ENCODE measurements at places on chromosomes 11 and 22. TPM values are rescaled to one million over a fixed set of nuclear protein-coding genes. Genes with fewer than 3 reads are reported as not detected.
A peak's percentile ranks its signal among the peaks of the same experiment; 100 is the strongest.

DNA sequence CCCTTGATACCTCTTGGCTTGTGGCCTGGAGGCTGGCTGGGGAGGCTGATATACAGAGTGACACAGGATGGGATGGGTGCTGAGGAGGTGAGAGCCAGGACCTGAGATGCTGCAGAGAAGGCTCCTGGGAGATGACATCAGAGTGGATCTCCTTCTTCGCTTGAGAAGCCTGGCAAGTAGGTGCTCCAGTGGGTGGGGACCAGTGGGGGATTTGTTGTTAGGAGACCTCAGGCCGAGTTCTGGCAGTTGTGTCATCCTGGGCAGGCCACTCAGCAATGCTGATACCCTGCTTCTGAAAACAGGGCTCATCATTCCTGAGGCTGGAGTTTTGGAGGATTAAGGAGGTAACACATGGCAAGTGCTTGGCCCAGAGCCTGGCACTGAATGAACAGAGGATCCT, 1.9 kb upstream of the NDUFV1 start:
- H3K36me3 ChIP-seq, result no peaks in the 10 kb centered on the region
- H3K4me1 ChIP-seq, result peaks cover 46% of the 10 kb centered on the region
- DNase-seq, result no peak
- H3K27ac ChIP-seq, result no peak overlapping the region
- no peaks in the 10 kb centered on the region for H3K27me3 ChIP-seq

- no peak overlapping the region for H3K27ac ChIP-seq
- H3K4me1 ChIP-seq, result no peaks in the 10 kb centered on the region
- H3K4me3 ChIP-seq, result no peak overlapping the region
- no peaks in the 10 kb centered on the region for H3K36me3 ChIP-seq
- no peaks in the 10 kb centered on the region for H3K27me3 ChIP-seq
Measured at GRCh38 chr11:19642185-19643158, 70.2 kb upstream of the NAV2 start.

DNA sequence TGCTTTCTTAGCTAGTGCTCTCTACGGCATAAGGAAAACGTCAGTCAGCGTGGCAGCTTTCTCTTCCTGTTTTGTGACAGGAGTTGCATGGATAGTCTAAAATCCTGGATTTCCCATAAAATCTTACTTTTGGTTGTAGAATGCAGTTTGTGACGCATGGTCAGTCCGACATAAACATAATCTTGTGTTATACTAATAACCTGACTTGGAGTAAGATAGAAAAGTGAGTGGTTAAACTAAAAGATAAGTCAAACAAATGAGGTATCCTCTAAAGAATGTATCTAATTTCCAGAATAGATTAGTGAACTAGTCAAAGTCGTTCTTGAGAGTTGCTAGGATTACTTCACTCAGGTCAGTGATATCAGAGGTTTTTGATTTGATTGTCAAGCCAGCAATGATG, 157.6 kb downstream of the PGR start:
- H3K27ac ChIP-seq, result no peak overlapping the region
- no peaks in the 10 kb centered on the region for H3K27me3 ChIP-seq
- no peaks in the 10 kb centered on the region for H3K36me3 ChIP-seq
- H3K4me3 ChIP-seq, result no peak overlapping the region
- no peaks in the 10 kb centered on the region for H3K4me1 ChIP-seq

The BEST1 gene
- total RNA-seq, result 1.9 TPM

- no peak for DNase-seq
- peak overlapping the region; percentile 92 for H3K4me3 ChIP-seq
Measured at GRCh38 chr11:3796346-3796745, 1.0 kb downstream of the NUP98 start.

- no peak for DNase-seq
- no peak overlapping the region for H3K4me3 ChIP-seq
- no peaks in the 10 kb centered on the region for H3K27me3 ChIP-seq
- H3K4me1 ChIP-seq, result peaks cover 44% of the 10 kb centered on the region
Measured at GRCh38 chr11:60910281-60910687, 3.7 kb upstream of the TMEM109 start.

DNA sequence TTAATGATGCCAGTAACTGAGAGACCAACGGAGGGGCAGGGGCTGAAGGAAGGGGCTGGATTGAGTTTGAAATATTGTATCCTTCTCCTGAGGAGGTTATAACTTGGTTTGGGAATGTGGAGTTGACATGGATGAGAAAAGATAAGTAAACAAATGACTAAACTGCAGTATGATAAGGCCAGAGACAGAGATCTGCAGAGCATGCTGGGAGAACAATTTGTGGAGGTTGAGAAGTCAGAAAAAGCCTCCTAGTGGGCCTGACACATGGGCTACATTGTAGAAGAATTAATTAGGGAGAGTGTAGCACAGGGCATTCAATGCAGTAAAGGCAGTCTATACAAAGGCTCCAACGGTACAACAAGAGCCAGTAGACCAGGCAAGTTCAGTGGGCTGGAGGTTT, 55.9 kb downstream of the SPON1 start:
- no peak overlapping the region for H3K4me3 ChIP-seq
- no peaks in the 10 kb centered on the region for H3K36me3 ChIP-seq
- H3K4me1 ChIP-seq, result no peaks in the 10 kb centered on the region
- no peak overlapping the region for H3K27ac ChIP-seq
- DNase-seq, result no peak
- no peaks in the 10 kb centered on the region for H3K27me3 ChIP-seq

DNA sequence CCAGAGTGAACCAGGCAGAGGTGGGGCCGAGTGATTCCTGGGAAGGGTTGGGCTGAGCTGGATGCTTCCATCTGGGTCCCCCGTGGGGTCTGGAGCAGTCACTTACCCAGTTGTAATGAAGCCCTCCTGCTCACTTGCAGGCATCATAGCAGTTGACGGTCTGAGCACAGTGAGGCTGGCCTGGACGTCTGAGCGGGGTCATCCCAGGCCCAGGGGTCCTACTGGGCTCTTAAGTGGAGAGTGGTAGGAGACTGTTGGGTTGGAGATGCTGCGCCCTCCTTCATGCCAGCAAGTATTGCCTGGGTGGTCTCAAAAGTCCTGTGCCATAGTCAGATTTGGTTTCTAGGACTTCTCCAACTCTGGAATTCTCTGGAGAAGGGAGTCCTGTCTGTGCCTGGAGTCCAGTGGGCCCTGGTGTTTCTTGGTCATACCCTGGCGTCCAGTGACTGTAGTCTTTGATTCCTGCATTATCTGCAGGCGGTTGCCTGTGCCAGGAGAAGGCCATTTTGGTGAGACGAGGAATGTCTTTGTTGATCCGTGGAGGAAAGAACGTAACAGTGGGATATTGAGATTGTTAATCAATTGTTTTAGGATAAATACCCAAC, 82.3 kb downstream of the TBC1D22A start:
- H3K27ac ChIP-seq, result no peak overlapping the region
- no peaks in the 10 kb centered on the region for H3K4me1 ChIP-seq
- no peak overlapping the region for H3K4me3 ChIP-seq
- no peaks in the 10 kb centered on the region for H3K27me3 ChIP-seq
- H3K36me3 ChIP-seq, result peaks cover 3% of the 10 kb centered on the region

The FAM180B gene
- total RNA-seq, result not detected

The CNGA4 gene
- total RNA-seq, result 1.7 TPM

The VWCE gene
- 0.07 TPM for total RNA-seq

DNA sequence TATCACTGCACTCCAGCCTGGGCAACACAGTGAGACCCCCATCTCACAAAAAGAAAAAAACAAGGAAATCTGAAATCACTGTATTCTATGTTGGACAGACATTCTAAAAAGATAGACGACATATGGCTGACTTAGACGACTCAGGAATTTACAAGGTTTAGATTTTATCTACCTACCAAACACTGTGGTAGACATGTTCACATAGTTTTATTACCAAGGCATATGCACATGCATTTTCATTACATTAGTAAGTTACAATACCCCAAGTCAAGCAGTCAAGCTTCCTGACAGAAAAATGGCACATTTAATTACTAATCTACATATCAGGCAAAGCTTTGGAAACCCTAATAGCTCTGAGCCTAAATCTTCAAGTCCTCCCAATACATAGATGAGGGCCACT, 262.2 kb downstream of the TTC28 start:
- no peak for DNase-seq
- no peaks in the 10 kb centered on the region for H3K4me1 ChIP-seq
- no peak overlapping the region for H3K4me3 ChIP-seq
- H3K27ac ChIP-seq, result no peak overlapping the region
- H3K27me3 ChIP-seq, result no peaks in the 10 kb centered on the region

DNA sequence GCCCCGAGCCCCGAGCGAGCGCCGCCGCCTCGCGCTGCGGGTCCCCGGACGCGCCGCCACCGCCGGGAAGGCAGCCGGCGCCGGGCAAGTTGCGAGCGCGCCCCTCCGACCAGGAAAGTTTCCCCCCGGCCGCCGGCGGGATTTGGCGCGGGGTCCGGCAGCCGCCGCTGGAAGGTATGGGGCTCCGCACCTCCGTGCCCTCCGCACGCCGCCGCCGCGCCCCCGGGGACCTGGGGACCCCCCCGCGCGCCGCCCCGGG, 281 bp downstream of the TSPAN18 start:
- H3K4me1 ChIP-seq, result peaks cover 21% of the 10 kb centered on the region
- no peak for DNase-seq
- H3K4me3 ChIP-seq, result peak overlapping the region; percentile 50
- no peaks in the 10 kb centered on the region for H3K36me3 ChIP-seq
- no peak overlapping the region for H3K27ac ChIP-seq
- H3K27me3 ChIP-seq, result no peaks in the 10 kb centered on the region

GRCh38 chr11:70088735-70089250, 10.7 kb downstream of the ANO1 start:
- no peak overlapping the region for H3K27ac ChIP-seq
- DNase-seq, result no peak
- no peaks in the 10 kb centered on the region for H3K36me3 ChIP-seq

DNA sequence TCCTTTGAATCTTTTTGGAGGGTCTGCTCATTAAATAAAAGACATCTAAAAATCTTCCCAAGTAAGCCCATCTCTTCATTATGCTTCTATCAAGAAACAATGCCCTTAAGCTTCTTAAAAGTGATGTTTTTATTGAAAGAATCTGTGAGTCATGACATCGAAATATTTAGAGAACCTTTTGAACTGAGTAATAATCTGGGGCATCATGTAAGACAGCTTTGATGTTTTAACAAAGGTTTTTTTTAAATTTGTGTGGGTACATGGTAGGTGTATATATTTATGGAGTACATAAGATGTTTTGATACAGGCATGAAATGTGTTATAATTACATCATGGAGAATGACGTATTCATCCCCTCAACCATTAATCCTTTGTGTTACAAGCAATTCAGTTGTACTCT, 46.8 kb downstream of the PLAAT5 start:
- no peak overlapping the region for H3K27ac ChIP-seq
- no peaks in the 10 kb centered on the region for H3K36me3 ChIP-seq

The RBMXL2 gene
- not detected for total RNA-seq

- no peak overlapping the region for H3K4me3 ChIP-seq
- DNase-seq, result no peak
- H3K4me1 ChIP-seq, result no peaks in the 10 kb centered on the region
- no peaks in the 10 kb centered on the region for H3K27me3 ChIP-seq
Measured at GRCh38 chr11:9895006-9895405, 231.1 kb downstream of the SWAP70 start.

DNA sequence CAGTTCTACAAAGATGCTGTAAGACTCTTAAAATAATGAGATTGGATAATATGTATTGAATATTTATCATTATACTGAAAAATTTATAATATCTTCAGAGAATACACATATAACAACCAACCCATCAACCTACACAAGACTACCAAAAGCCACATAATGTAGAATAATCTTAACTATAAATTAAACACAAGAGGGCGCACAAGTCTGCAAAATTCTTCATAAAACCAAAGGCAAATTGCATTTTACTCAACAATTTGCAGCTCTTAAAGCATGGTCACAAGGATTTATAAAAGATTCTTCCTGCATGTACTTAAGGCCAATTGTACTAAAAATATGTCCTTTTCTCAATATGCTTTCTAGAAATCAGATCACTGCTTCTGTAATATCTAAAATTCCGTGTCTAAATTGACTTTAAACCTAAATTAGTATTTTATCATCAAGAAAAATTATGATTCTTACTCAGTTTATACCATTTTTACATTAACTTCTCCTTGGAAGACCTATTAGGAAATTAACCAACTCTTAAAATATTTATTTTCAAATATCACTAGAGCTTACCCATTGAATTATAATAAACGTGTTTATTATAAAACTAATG, 79.0 kb downstream of the TTC28 start:
- no peak overlapping the region for H3K27ac ChIP-seq
- no peaks in the 10 kb centered on the region for H3K36me3 ChIP-seq
- H3K27me3 ChIP-seq, result no peaks in the 10 kb centered on the region
- H3K4me3 ChIP-seq, result no peak overlapping the region

The LZTR1 gene
- total RNA-seq, result 48.8 TPM

- no peaks in the 10 kb centered on the region for H3K27me3 ChIP-seq
- no peaks in the 10 kb centered on the region for H3K36me3 ChIP-seq
- H3K27ac ChIP-seq, result no peak overlapping the region
Measured at GRCh38 chr11:124198897-124199296, 15.8 kb downstream of the OR10D3 start.

The MACROD1 gene
- 5.4 TPM for total RNA-seq

- H3K36me3 ChIP-seq, result no peaks in the 10 kb centered on the region
- H3K4me3 ChIP-seq, result no peak overlapping the region
- no peak overlapping the region for H3K27ac ChIP-seq
- no peaks in the 10 kb centered on the region for H3K4me1 ChIP-seq
Measured at GRCh38 chr11:71505001-71505400, 22.1 kb upstream of the KRTAP5-7 start.

The SLC22A8 gene
- total RNA-seq, result not detected

The ENTHD1 gene
- not detected for total RNA-seq

DNA sequence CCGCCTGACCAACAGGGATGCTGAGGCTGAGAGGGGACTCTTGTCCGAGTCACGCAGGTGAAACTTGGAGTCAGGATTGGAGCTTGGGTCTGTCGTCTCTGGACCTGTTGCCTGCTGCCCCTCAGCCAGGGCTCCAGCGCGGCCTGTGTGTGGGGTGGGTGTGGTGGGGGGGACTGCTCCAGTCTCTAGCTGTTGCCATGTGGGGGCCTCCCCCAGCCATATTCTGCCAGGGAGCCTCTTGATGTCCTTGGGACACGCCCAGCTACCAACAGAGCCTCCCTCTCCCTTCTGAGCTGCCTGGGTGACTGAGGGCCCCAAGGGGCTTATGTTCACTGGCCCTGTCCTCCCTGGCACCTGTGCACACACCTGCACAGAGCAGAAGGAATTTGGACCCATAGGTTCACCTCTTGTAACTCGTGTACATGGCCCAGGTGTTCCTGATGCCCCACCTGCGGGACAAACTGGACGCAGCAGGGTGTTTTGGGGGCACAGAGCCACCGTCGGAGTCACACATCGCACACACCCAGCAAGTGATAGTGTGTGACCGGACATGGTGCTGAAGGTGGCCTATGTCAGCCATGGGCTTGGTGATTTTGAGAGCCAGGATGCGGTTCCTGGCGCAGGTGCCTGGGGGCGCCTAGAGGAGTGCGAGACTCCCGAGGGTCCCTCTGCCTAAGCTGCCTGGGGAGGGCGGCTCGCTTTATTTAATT, 252.3 kb downstream of the TBC1D22A start:
- no peak overlapping the region for H3K4me3 ChIP-seq
- H3K27ac ChIP-seq, result no peak overlapping the region
- H3K27me3 ChIP-seq, result no peaks in the 10 kb centered on the region
- no peak for DNase-seq

DNA sequence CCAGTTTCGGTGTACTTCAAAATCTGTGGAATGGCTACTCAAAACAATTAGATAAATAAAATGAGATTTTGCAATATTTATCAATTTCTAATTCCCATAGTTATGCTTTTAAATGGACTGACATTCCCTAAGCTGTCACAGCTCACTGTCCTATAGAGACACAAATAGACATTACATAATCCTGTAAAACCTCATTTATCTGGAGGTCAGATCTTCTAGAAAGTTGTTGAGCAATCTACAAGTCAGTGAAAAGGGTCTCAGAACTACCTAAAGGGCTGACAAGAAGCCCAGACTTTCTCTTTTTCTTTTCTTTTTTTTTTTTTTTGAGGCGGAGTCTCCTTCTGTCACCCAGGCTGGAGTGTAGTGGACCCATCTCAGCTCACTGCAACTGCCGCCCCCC, 12.0 kb downstream of the ALG8 start:
- no peak overlapping the region for H3K27ac ChIP-seq
- no peaks in the 10 kb centered on the region for H3K4me1 ChIP-seq
- H3K27me3 ChIP-seq, result no peaks in the 10 kb centered on the region
- no peak overlapping the region for H3K4me3 ChIP-seq

All from Karpas-422 (cell line).